Stimulated activated CD4-positive, alpha-beta T cell treated with anti-CD3 and anti-CD28 coated beads, Interleukin-1b, Interleukin-23, amount 100 ng/mL, for 1 hour (primary cell): ENCODE measurements at places on chromosomes 12 and 14.
A peak's percentile ranks its signal among the peaks of the same experiment; 100 is the strongest.

- DNase-seq: no peak
These were observed 22.0 kb upstream of the SSTR1 start for GRCh38 chr14:38185671-38186070.

GRCh38 chr12:76032043-76032981 lies 736 bp upstream of the PHLDA1 start:
- no peak for DNase-seq

- DNase-seq: no peak
These were observed 44.1 kb downstream of the WSCD2 start for GRCh38 chr12:108173160-108173559.

DNA sequence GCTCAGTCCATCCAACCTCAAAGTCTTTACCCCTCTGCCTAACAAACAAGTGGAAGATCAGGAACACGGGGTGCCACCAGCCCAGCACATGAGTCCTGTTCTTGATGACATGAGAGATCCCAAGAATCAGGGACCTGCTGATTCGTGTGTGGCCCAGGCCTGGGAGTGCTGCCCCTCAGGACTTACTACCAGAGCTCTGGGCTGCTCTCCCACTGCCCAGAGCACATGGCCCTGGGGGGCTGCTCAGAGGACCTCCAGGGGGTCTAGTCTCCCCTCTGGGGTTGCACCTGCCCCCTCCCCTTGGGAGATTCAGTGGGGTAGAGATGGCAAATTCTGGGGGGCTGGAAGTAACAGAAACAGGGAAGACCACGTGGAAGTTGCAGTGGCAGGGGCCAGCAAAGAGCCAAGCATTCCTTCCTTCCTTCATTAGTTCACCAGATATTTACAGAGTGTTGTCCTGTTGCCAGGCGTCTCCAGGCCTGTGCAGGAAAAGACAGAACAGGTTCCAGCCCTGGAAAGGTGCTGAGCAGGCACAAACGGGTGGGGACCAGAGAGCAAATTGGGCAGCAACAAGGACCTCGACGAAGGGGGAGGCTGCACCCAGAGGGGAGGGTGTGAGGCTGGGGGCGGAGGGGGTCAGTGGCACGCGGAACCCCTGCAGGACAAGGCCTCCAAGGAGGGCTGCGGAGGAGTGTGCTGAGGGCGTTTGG lies 45.1 kb upstream of the MEG3 start:
- DNase-seq: no peak

GRCh38 chr12:93173178-93173957 lies 204.4 kb upstream of the NUDT4 start:
- DNase-seq: no peak

GRCh38 chr12:103779410-103780092 lies 61.5 kb downstream of the NT5DC3 start:
- DNase-seq: no peak

GRCh38 chr14:65210822-65211182 lies 108.5 kb upstream of the MAX start:
- no peak for DNase-seq

DNA sequence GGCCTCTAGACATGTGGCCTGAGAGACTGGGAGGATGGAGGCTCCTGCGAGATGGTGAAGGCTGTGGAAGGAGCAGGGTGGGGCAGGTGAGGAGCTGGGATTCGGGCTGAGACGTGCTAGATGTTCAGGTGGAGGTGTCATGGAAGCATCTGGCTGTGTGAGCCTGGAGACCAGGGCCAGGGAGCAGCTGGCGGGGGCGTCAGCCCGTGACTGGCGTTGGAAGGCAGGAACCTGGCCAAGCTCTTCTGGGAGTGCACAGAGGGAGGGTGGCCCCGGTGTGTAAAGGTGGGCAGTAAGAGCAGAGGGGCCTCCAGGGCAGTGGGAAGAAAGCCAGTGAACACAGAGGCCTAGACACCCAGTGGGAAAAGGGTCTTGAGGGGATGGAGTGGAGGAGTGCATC lies 55.1 kb upstream of the RD3L start:
- DNase-seq: no peak

- no peak for DNase-seq
These were observed 31.6 kb downstream of the TESC start for GRCh38 chr12:117067638-117068037.

DNA sequence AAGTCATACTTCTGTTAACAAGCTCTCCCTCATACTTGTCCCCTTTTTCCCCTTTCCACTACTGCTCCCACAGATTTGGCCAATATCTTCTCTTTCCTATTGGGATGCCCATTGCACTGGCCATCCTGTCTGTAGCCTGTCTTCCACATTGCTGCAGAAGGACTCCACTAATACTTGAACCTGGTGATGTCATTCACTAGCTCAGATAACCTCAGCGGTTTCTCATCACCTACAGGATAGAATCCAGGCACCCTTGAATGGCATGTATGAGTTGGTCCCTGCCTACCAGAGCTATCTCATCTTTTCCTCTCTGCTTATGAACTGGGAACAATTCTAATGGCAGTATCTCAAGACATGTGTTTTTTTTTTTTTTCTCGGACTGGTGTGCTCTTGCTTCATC lies 84.6 kb downstream of the PTPRR start:
- no peak for DNase-seq

DNA sequence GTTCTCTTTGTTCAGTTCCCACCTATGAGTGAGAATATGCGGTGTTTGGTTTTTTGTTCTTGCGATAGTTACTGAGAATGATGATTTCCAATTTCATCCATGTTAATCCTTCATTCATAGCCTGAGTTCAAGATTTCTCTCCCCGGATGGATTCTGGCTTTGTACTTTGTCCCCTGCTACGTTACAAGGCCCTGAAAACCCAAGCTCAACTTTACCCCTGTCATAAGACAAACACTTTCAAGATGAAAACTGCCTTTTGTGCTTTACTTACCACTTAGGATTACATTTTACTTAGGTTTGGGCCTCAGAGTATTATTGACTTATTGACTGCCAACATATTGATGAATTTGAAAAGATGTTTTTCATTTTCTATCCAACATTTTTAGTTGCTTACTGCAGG lies 36.3 kb downstream of the FOXA1 start:
- DNase-seq: no peak

- DNase-seq: no peak
These were observed 10.2 kb upstream of the RABGGTA start for GRCh38 chr14:24281636-24282035.

- DNase-seq: peak; percentile 25
These were observed at the start of gene CD9 for GRCh38 chr12:6200256-6201212. CD9 (plus strand) TSS chr12:6200400; CDS start chr12:6200500, 100 bp downstream.

DNA sequence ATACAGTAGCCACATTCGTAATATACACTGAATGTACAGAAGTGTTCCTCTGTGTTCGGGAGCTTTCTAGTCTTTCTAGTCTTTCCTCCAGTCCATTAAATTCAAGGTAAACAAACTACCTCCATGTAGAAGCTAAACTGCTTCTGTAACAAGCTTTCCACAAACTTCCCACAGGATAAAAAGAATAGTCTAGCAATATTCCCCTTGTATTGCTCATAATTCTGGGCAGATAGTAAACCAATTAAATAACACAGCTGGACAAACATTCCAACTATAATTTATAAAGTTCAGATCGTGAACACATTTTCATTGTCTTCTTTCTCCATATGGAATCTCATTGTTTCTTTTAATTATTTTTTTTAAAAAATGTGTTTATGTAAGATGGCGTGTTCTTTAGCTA lies 307.2 kb downstream of the AEBP2 start:
- DNase-seq: no peak

DNA sequence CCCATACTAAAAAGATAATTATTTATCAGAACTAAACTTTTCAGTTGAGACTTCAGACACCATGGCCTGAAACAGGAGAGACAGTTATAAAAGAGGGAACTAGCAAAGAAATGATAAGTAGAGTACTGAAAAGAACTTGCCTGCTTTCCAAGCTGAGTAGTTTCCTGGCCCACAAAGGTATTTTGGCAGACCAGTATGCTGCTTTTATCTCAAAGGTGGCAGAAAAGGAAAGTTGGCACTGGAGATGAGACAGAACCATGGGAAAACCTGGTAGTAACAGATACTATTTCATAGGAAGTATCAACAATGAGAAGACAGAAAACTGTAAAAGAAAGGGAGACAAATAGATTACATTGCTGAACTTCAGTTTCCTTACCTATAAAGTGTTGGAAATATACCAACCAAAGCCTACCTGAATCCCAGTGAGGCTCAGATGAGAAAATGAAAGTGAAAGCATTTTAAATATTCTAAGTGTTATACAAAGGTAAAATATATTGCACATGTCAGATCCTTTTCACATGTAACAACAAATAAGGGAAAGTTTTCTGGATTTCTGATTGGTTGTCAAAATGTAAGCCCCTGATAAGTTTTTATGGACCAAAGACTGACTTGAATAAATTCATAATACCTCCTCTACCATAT lies 155.3 kb upstream of the FSCB start:
- DNase-seq: no peak

- no peak for DNase-seq
These were observed 74.3 kb downstream of the RASSF8 start for GRCh38 chr12:26032719-26033241.

GRCh38 chr12:709455-710020 lies 42.8 kb upstream of the WNK1 start:
- no peak for DNase-seq

GRCh38 chr12:111268738-111269572 lies 99.9 kb downstream of the PHETA1 start:
- no peak for DNase-seq

GRCh38 chr12:125330645-125331341 lies 265.6 kb downstream of the AACS start:
- peak; percentile 25 for DNase-seq

- DNase-seq: no peak
These were observed 14.5 kb upstream of the ACTR6 start for GRCh38 chr12:100186071-100186470.

- no peak for DNase-seq
These were observed 66.7 kb downstream of the RIMBP2 start for GRCh38 chr12:130649101-130650045.

DNA sequence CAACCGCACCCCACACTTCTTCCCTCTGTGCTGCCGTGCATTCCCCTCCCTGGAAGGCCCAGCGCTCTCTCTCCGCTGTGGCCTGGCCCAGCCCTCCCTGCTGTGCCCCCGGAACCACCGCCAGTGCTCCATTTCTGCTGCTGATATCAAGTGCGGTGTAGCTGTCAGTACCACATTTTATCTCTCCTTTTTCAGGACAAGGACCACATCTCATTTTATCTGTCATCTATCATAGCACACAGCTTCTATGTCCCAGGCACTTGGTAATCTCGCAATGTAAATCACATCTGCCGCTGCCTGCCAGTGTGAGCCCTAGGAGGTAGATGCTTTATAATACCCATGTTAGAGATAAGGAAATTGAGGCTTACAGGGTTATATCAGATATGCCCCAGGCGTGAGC lies 18.3 kb downstream of the IL31 start:
- no peak for DNase-seq

- DNase-seq: no peak
These were observed 35.0 kb downstream of the ACADS start for GRCh38 chr12:120760349-120761254.

DNA sequence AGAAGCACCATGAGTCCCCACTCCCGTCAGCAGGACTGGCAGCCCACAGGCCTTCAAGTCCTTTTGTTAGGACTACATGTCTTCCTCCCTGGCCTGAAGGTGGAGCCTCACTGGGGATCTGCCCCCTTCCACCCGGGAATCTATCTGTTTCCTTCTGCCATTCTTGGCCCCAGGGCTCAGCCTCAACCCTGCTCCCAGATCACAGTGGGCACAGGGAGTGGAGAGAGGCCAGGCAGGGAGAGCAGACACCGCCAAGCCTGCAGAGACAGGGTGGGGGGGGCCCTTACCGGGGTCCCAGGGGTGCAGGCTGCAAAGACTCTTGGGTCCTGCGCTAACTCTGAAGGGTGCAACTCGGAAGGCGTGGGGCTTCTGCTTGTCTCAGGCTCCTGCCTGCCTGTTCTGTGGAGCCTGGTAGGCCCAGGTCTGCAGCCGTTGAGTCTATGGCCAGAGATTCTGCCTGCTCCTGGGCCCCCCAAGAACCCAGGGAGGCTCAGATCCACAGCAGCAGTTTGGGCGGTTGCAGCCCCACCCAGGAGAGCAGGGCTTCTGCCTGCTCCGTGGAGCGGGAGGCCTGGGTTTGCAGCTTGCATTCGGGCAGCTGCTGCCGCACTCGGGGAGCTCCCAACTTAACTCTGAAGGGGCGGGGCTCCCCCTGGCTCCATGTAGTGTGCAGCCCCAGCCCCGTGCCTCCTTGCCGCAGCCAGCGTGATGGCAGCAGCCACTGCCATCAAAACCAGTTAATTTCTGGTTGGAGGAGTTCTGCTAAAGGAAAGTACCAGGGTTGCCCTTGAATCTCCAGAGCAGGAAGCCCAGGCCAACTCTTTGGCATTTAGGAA lies 21.7 kb upstream of the PLBD1 start:
- DNase-seq: no peak

- no peak for DNase-seq
These were observed 21.4 kb downstream of the LGR5 start for GRCh38 chr12:71460850-71461609.

DNA sequence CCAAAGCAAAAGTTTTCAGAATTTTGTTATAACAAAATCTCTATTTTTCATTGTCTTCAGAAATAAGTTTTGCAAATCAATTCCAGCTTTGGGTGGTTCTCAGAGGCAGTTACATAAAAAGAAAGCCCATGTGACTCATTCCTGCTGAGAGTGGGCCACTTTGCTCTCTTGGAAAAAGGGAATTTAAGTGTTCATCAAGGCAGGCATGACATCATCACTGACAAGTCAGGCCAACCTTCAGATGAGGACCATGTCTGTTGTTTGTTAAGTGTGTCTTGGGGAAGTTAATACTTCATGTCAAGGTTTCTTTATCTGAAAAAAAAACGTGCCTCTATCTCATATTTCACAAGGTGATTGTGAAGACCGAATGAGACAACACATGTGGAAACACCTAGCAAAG lies 519.8 kb upstream of the TMPO start:
- no peak for DNase-seq

DNA sequence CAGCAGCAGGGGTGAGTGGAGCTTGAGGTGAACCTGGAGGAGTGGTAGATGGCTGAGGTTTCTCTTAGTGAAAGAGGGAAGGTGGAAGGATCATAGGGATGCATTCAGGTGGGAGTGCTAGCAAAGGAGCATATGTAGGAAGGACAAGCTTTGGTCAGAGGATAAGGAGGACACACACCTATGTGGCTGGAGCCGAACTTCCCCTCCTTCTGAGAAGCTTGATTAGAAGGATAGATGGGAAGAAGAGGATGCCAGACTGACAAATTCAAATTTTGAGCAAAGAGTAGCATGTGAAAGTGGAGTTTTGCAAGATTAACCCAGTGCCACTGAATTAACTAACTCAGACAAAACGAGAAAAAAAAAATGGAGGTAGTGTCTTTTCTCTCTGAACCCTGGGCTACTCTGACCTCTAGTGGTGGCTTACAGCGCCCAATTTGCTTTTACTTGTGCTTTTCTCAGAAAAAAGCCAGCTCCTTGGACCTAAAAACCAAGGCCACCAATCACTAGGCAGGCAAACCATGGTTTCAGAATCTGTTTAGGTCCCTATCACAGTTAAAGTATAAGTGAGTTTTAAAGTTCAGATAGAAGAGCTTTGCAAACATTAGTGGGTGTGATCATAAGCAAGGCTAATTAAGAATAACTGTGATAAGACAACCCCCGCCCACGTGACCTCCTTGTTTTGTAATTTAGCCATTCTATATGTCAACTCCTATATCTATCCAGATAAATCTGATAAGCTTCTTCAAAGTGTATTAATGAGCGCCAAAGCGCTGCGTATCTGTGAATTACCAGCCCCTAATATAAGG lies 15.5 kb downstream of the EMP1 start:
- DNase-seq: peak; percentile 37

- DNase-seq: no peak
These were observed 297.2 kb upstream of the AMIGO2 start for GRCh38 chr12:47376927-47377326.

GRCh38 chr12:130461447-130461815 lies 123.7 kb downstream of the PIWIL1 start:
- DNase-seq: no peak

- DNase-seq: no peak
These were observed 310.4 kb downstream of the KCNC2 start for GRCh38 chr12:74899031-74899829.
